Nephron progenitor cell (in vitro differentiated cells): ENCODE measurements at places on chromosomes 2 and 18.

- no peak for DNase-seq
Measured at GRCh38 chr2:218168016-218168415, 1.3 kb upstream of the CXCR1 start.

GRCh38 chr18:36582988-36583745 lies 245.6 kb downstream of the TPGS2 start:
- peak; percentile 11 for DNase-seq

DNA sequence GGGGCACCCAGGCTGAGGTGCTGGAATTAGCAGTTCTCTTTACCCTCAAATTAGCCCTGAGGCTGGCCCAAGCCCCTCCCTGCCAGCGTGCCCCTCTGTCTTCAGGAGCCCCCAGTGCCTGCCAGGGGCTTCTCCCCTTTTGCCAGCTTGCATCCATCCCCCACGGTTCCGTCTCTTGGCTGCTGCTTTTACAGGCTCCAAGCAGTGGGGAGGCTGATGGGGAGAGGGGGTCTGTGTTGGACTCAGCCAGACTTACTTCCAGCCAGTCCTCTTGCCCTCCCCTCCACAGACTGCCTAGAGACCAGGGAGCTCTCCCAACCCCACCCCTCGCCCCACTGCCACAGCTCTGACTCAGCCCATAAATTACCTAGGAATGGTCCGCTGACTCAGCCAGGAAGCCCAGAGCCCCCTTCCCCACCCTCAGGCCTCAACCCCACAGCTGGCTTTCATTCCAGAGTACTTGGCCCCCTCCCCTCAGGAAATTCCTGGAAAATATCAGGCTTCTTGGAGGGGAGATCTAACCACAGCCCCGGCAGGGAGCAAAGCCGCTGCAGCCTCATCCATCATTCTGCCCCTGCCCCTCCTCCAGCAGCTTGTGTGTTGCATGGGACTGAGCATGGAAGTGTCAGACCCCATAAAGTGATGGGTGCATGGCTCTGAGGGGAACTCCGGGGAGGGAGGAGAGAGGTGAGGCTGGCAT lies 184.6 kb downstream of the ZFP36L2 start:
- DNase-seq = peak; percentile 86

DNA sequence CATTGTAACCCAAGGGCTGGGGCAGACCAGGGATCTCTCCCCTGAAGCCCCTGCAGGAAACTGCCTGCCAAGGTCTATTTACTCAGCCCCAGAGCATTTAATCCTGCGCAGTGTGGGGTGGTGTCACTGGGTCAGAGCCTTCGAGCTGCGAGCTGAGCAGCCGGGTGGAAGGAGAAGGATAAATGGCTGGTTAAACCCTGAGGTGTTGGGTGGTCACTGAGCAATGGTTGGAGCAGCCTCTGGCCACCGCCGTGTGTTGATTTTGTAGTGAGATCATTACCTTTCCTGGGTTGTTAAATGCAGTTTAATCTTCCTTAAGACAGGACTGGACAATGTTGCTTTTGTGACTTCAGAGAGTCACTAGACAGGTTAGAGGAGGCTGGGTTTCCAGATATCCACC lies 98.1 kb downstream of the SETBP1 start:
- DNase-seq = peak; percentile 33

DNA sequence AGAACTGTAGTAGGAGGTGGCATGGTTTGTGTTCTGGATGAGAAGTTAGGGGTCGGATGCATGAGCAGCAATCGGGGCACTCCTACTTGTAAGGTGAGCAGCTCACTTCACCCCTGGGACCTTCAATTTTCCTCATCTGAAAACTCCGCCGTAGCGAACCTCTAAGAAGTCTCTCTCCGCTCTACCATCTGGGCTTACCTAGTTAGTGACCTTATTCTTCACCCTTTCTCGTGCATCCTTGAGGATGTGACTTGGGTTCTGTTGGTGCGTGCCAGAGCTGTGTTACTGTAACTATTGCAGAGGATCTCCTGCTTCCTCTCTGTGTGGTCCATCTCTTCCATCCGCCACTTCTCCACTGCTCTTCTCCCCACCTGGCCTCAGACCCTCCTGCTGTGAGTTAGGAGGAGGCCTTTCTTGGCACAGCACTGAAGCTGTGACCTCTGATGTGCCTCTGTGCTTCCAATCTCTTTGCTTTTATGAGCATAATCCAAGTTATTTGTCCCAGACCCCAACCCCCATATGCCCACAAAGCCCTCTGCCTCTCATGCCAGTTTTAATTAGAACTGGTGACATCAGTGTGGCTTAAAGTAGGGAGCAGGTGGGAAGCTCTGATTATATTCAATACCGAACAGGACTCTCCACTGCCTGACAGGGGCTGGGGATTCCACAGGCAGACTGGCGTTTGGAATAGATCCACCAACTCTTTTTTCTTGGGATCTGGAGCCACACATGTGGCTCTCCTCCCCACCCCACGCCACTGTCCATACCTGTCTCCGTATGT lies 178.4 kb downstream of the BCL2 start:
- DNase-seq = no peak

DNA sequence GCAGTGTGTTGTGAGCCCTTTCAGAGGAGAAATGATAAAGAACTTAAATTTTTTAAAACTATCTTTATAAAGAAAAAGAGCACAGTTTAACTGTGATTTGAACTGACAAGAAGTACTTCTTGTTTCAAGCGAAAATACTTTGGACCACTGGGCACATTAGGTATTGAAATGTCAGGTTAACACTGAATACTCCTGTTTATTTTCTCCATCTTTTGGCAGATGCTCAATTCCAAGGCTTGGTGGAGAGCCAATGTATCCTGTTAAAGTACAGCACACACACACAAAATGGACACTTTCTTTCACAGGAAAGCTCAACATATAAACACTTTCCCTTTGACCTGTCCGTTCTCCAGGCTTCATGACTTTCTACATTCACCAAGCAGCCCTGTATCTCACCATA lies 32.6 kb upstream of the SP3 start:
- DNase-seq = no peak

GRCh38 chr2:176270100-176270750 lies 983 bp downstream of the MTX2 start:
- DNase-seq = no peak

- no peak for DNase-seq
Measured at GRCh38 chr18:48409591-48410094, 460 bp upstream of the ZBTB7C start.

DNA sequence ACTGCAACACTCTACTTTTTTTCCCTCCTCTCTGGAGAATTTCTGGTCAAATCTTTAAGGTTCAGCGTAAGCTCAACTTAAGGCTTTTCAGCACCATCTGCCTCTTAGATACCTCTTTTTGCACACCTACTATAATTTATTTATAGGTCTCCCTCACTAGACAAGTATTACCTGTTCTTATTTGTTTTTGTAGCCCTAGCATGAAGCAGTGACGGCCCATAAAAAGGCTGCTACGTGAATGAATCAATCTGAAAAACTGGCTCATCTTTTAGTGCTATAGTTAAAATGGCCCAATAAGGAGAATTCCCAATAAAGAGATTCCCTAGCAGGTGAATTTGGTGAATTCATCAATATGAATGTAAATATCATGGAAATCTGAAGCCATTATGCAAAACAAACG lies 6.5 kb downstream of the RNF149 start:
- no peak for DNase-seq
